ENCODE measurements at places on chromosomes 4 and X.

GRCh38 chr4:168634276-168634802, 137.5 kb downstream of the PALLD start:
- DNase-seq, result no peak

DNA sequence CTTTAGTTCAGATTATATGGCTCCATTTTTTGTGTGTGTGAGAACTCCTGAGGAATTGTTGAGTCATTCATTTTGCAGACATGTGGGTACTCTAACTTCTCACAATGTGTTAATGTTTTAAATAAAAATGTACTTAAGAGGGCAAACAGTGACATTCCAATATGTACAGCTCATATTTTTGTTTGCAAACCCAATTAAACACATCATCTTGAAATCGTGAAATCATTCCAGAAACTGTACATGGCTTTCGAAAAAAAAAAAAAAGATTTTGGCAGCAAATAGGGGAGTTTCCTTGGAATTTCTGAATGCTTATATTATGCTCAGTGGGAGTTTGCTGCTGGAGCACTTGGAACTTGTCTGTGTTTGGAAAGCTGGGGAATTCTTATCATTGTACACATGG, 85.0 kb downstream of the HPGD start:
- DNase-seq, result no peak

DNA sequence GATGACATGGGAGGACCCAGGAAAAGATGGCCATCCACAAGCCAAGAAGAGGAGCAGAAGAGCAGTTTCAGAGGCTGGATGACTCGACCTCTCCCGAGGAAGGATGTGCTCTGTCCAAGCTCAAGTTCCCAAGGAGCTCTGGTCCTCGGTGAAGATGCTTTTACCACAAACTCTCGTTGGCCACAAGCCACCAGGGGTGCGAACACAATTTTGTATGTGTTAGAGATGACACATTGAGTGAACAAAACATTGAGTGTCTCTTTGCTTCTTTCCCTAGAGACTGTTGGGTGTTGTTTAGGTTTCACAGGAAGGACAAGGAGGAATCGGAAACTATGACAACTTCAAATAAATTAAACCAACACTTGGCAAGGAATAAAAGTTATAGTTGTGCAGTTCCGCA, 26.3 kb downstream of the FGFBP1 start:
- no peak for DNase-seq

GRCh38 chr4:77349364-77349763, 192.4 kb downstream of the CCNG2 start:
- DNase-seq, result no peak

DNA sequence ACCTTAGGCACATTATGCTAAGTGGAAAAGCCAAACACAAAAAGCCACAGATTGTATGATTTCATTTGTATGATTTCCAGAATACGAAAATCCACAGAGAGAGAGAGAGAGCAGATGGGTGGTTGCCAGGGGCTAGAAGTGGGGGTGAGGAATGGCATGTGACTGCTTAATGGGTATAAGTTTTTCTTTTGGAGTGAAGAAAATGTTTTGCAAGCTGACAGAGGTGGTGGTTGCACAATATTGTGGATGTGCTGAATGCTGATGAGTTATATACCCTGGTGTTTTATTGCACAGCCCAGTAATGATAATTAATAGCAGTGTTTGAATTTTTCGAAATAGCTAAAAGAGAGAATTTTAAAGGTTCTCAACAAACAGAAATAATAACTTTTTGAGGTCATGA, 386.1 kb upstream of the HS3ST1 start:
- DNase-seq, result no peak

- DNase-seq, result no peak
These were observed 10.5 kb upstream of the SLC39A8 start for GRCh38 chr4:102355748-102356147.

DNA sequence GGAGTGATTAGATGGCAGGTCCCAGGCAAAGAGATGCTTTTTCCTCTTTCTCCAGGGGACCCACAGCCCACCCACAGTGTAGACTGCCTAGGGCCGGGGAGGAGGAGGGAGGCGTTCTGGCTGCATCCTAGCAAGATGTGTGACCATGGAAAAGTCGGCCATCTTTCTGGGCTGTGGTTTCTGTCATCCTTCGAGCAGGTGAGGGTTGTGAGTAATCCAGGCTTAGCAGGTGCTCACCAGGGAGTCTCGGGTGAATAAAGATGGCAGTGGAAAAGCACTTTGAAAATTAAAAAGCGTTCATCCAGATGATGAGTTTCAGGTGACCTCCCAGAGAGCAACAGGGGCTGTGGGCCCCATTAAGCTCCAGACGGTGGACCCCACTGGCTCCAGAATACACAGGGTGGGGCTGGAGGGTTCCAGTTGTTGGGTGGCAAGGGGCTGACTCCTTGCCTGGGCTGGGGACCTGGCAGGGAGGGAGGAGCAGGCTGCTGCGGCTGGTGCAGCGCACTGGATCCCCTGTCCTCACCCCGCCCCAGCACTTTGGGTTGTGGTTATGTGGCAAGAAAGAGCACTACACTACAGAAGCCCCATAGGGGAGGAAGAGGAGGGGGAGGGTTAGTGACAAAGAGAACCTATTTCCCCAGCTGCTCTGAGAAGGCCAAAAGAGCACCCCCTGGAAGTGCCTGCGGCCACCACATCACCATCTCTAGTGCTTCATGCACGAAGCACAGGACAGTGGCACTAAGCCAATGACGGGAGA, 23.7 kb downstream of the ELF4 start:
- DNase-seq, result no peak

DNA sequence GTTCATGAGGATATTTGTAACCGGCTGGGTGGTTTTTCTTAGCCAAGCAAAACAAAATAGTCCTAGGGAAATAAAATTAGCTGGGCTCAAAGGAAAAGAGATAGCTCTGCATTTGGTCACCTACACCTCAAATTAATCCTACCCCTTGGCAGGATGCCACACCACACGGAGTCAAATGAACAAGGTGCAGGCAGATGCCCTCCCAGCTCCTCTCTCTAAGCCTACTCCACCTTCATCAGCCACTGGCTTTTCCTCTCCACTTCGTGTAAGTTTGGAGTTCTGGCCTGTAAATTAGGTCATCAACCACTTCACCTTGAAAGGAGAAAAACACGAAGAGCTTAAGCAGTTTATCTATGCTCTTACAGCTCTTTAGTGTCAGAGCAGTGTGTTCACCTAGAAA, 1.4 kb downstream of the DDIT4L start:
- DNase-seq, result no peak

DNA sequence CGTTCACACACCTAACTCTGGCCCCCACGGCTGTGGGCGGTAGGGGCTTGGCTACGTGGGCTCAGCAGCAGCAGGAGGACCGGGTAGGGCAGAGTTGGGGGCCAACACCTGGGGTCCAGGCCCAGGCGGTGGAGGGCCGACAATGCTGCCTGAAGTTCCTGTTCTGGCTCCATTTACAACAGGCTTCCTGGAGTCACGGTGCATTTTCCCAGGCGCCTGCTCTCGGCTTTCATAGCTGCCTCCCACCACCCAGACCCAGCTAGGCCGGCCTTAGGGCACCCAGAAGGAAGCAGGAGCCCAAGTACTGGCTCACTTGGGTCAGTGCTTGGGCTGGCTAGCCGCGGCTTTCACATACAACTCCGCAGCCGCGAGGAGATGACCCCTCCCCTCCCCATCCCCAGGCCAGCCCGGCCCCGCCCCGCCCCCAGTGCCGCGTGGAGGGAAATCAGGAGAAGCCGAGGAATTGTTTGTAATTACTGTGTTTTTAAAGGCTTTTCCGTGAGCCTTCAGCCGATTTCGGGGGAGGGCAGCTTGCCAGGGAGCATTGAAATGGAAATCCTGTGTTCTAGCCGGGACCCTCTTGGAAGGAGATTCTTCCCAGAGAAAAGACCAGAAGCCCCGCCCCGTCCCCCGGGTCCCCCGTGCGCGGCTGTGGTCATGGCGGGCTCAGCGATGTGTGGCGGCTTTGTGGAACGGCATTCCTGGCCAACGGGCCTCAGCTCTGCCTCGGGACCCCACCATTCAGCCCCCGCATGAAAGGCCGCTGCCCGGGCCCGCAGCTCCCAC, 28.5 kb downstream of the PJA1 start:
- no peak for DNase-seq

DNA sequence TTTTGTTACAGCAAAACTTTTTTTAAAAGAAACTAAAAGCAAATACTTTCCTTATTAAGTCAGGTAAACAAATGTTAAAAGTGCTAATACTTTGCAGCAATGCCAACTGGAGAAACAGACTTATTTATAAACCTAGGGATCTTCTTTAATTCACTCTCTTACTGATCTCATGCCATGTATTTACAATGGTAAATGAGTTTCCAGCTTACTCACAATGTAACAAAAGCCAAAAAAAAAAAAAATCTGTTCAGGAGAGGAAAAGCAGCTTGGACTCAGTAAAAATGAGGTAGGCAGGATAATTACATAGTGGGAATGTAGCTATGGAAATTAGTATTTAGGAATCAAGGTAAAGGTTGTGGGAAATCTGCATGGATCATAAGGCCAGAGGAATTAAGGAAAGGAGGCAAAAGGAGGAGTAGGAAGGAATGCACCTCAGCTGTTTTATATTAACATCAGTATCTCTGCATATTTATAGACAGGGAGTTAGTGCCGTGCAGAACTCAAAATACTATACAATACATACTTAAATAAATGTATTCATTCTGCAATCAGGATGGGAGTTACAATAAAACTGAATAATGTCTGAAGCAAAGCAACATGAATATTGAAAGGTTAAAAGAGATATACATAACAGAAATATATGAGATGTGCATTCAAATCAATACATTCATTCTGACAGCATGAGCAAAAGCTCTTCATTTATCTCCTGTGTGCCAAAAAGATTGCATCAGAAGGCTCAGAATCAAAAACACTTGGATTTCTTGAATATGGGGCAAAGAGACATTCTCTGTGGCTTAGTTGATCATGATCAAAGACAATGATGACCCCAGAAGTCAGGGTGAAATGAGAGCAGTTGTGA, 57.9 kb upstream of the ETNPPL start:
- no peak for DNase-seq

DNA sequence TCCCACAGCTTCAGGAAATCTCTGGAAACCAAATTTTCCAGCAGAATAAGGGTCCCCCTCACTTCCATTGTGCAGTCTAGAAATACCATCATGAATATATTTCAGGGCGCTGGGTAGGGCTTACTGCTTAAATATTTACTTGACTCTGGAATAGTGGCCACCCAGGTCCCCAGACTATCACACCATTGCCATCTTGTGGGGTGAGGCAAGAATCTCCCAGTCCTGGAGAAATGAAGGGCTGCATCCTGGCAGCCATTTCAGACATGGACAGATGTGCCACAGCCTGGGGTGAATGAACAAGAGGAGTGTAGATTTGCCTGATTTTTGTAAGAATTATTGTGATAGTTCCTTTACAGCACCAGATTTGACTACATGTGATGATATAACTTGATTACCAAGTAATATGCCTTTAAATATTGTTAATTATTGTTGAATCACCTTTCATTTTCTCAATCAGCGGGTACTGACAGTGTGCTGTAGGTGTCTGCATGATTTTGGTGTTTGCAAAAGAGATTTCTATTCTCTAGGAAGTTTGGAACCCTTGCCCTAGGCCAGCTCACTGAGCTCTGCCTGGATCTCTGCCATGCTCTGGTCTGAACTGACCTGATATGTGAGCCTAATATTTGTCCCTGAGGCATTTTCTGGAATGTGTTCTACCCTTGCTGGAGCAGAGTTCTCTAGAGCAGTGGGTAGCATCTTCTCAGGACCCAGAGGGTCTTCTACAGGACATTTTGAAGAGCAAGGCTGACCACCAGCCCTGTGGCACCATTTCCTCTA, 183.4 kb downstream of the KIT start:
- no peak for DNase-seq

- no peak for DNase-seq
These were observed 712 bp downstream of the STX18 start for GRCh38 chr4:4541040-4541631.

- no peak for DNase-seq
These were observed 22.2 kb downstream of the VSIG4 start for GRCh38 chrX:66017659-66018170.

GRCh38 chr4:74543231-74543781, 98.4 kb downstream of the AREG start:
- DNase-seq, result no peak

DNA sequence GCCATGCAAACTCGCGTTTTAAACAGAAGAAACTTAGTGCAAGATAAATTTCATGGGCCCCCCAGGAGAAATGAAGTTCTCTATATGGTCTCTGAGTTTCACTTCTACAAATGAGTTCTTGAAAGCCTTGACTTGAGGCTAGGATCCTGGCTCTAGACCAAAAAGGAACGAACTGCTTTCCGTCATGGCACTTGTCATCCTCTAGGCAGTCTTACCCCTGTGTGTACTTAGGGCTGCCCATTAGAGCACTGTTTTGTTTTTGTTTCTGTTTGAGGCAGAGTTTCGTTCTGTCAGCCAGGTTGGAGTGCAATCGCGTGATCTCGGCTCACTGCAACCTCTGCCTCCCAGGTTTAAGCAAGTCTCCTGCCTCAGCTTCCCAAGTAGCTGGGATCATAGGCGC, 29.0 kb downstream of the RNF4 start:
- no peak for DNase-seq

- no peak for DNase-seq
These were observed 117.0 kb downstream of the ENOX2 start for GRCh38 chrX:130786030-130786429.

DNA sequence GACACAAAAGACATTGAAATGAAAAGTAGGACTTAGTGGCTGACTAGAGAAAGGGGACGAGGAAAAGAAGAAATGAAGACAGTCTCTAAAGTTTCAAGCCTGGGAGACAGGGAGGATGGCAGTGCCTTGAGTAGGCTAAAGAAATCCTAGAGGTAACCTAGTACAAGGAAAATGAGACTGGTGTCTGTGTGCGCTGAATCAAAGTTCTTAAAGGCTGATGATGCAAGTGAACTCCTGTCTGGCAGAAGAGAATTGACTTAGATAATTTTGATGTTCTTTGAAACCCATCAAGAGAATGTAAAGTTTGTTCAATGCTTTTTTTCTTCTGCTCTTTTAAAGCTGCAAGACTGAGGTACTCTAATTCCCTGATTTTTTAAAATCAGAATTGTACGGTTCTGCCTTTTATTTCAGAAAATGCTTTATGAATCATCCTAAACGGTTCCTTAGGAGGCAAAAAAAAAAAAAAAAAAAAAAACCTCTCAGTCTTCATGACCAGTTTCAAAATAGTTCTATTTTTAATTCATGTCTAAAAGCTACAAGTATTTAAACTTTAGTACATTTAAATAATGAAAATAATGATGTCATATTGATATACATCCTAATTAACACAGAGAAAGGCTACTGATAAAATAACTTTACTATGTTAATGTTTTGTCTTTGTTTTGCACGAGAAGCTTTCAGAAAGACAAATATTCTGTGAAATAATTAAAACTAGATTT, 189.8 kb downstream of the PPP3CA start:
- no peak for DNase-seq

- DNase-seq, result no peak
These were observed 5.0 kb downstream of the SHOX start for GRCh38 chrX:635428-636090.

GRCh38 chr4:102036619-102037376, 246.3 kb downstream of the BANK1 start:
- DNase-seq, result no peak

GRCh38 chrX:51824061-51824460, 69.4 kb upstream of the MAGED1 start:
- no peak for DNase-seq

- DNase-seq, result no peak
These were observed 88.2 kb downstream of the MAOA start for GRCh38 chrX:43744284-43744683.

GRCh38 chr4:24768604-24769003, 26.8 kb upstream of the SOD3 start:
- no peak for DNase-seq

GRCh38 chrX:18041656-18042055, 179.0 kb downstream of the BEND2 start:
- DNase-seq, result no peak

- no peak for DNase-seq
These were observed 72.5 kb downstream of the ACOX3 start for GRCh38 chr4:8368061-8368481.

Data from NCI-H2081 treated with DMSO at 0.1 percent for 48 hours (cell line).